ENCODE measurements at places on chromosomes 12 and 14. TPM values are rescaled to one million over a fixed set of nuclear protein-coding genes. Genes with fewer than 3 reads are reported as not detected.

- DNase-seq, result no peak
Observed at GRCh38 chr14:85300107-85300506, 229.8 kb upstream of the FLRT2 start.

- DNase-seq, result no peak
Observed at GRCh38 chr12:79591988-79592387, 98.8 kb downstream of the PAWR start.

The TEAD4 gene
- 51.0 TPM for total RNA-seq

GRCh38 chr12:50058743-50059312, 1.4 kb downstream of the ASIC1 start:
- DNase-seq, result no peak

DNA sequence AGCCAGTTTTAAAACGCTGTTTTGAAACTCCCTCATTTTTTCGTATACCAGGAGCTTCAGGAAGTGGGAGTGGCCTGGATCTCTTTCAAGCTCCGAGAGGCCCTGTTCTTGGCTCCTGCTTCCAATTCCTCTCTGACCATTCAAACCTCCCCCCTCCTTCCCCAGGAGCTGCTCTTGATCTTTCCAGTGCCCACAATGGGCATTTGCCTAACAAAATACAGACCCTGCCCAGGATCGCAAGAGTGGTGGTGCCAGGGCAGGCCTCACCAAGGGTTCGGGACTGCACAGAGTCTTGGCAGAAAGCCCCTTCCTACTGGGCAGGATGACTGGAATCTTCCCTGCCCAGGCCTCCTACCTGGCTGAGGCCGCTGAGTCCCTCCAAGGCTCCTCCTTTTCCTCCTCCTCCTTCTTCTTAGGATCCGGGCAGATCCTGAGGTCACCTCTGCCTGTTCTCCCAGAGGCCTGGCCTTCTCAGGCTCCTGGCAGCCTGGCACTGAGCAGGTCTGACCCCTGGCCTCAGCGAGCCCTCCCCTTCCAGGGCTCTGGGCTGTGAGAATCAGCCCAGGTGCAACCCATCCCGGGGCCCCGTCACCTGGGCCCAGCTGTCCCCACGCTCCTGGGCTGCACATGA, 46.9 kb upstream of the NOS1 start:
- no peak for DNase-seq

DNA sequence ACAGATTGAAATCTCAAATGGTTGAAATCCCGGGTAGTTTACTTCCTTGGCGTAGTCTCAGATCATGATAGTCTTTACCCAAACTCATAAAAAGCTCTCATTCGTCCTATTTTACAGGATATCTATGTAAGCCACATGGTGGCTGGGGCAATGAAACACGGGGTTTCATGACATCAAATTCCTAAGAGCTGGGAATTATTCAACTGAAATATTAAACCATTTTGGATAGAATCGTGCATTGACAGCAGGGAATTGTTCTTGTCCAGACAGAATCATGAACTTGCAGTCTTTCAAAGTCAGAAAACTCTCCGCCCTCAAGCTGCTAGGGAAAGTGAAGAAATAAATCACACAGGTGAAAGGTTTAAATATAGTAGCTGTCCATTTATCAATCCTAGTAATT, 33.2 kb upstream of the PRKAB1 start:
- no peak for DNase-seq

The NEUROD4 gene
- total RNA-seq, result not detected

- DNase-seq, result no peak
Observed at GRCh38 chr12:13374793-13375192, 178.3 kb downstream of the EMP1 start.

The NOS1 gene
- not detected for total RNA-seq

DNA sequence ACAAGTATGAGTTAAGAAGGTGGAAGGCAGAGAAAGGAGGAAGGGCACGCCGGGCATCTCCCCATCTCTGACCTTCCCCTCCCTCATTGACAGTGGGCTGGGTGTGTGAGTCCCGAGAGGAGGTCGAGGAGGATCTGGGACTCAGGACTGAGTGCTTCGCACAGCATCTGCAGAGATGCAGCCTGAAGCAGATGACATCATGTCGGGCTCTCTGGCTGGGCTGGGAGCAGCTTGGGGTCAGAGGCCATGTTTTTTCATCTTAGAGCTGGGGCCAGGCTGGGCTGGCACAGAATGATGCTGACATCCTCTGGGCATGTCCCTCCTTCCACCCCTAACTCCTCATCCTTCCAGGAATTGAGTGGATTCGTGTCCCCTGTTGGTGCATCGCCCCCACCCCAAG, 43.5 kb downstream of the CMKLR1 start:
- no peak for DNase-seq

DNA sequence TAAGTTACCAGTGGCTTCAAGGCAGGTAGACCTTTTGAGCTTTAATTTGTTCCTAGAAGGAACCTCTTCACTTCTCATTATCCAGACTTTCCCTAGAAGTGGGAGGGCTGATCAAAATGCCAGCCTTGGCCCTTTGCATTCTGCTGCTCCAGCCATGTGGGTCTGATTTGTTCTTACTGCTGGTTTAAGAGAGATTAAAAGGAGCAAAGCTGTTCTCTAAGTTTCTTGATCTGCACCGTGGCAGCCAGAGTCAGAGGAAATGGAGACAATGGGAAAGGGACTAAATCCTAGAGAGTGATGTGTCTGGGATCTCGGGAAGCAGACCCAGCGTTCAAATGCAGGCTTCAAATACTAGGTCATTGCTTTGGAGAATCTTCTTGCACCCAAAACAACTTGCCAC, 759.7 kb downstream of the DIO2 start:
- DNase-seq, result no peak

GRCh38 chr12:109598428-109598854, 24.8 kb downstream of the MVK start:
- DNase-seq, result no peak

- DNase-seq, result no peak
Observed at GRCh38 chr12:50072198-50072907, 12.8 kb upstream of the SMARCD1 start.

The CPNE8 gene
- total RNA-seq, result 2.6 TPM

The OVCH1 gene
- total RNA-seq, result not detected

The GDF3 gene
- not detected for total RNA-seq

- no peak for DNase-seq
Observed at GRCh38 chr14:103641161-103641560, 12.2 kb downstream of the KLC1 start.

The RILPL1 gene
- total RNA-seq, result 2.4 TPM

DNA sequence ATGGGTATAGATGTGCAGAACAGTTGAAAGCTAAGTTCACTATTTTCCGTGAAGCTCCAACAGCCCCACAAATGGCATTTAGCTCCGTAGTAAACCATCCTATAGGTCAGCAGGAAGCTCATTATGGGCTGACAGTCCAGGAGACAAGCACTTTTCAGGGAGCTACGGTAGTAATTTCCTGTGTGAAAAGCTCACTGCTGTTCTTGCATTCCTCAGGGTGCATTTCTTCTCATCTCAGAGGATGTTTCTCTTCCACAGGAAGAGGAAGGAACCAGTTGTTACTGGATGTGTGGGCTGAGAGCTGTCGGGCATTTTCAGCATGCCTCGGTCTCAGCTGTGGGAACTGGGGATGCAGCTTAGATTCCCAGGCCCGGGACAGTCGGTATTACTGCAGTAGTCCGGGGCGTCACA, 72.8 kb downstream of the GALNT4 start:
- no peak for DNase-seq

GRCh38 chr12:88559772-88560171, 20.5 kb downstream of the KITLG start:
- DNase-seq, result no peak

The EXOC3L4 gene
- 3.9 TPM for total RNA-seq

DNA sequence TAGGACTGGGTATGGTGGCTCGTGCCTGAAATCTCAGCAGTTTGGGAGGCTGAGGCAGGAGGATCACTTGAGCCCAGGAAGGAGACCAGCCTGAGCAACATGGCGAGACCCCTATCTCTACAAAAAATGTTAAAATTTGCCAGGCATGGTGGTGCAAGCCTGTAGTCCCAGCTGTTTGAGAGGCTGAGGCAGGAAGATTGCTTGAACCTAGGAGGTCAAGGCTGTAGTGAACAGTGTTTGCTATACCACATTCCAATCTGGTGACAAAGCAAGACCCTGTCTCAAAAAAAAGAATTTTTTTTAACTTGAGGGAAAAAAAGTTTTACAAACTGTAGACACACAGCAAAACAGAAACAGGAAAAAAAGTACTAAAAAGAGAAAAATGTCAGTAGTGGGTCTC, 2.3 kb upstream of the MAP3K9 start:
- DNase-seq, result no peak

The ITGB7 gene
- total RNA-seq, result 11.4 TPM

The NYNRIN gene
- total RNA-seq, result 21.3 TPM

The BDKRB2 gene
- total RNA-seq, result 0.05 TPM

- no peak for DNase-seq
Observed at GRCh38 chr14:41960281-41960680, 353.6 kb downstream of the LRFN5 start.

Data from HT-29 (cell line).